ENCODE measurements at places on chromosomes 5 and 9. TPM values are rescaled to one million over a fixed set of nuclear protein-coding genes. Genes with fewer than 3 reads are reported as not detected.

Gene GCNT1
- total RNA-seq: 4.7 TPM

Gene CCL27
- not detected for total RNA-seq

Gene YTHDC2
- total RNA-seq: 100 TPM

Gene SPOCK1
- 70.7 TPM for total RNA-seq

Gene ARID3C
- 0.63 TPM for total RNA-seq

Gene HTR4
- 0.31 TPM for total RNA-seq

Gene SLCO6A1
- 0.31 TPM for total RNA-seq

Gene FBLL1
- total RNA-seq: 37.6 TPM

Gene PTGDS
- 11.9 TPM for total RNA-seq

Gene WNT8A
- not detected for total RNA-seq

Gene EQTN
- 8.1 TPM for total RNA-seq

Gene HDAC3
- 81.7 TPM for total RNA-seq

Gene BASP1
- total RNA-seq: 353 TPM

Gene SPDL1
- 25.7 TPM for total RNA-seq

Gene AQP7
- total RNA-seq: not detected

Gene PCDHB9
- total RNA-seq: 11.9 TPM

Gene RAI14
- total RNA-seq: 54.8 TPM

Gene MAP3K1
- total RNA-seq: 18.5 TPM

Gene SEC61B
- 38.5 TPM for total RNA-seq

Gene PCDHGC5
- 20.0 TPM for total RNA-seq

Gene CTNNAL1
- 14.7 TPM for total RNA-seq

Gene PIP5K1B
- 7.8 TPM for total RNA-seq

Gene PDLIM4
- 4.4 TPM for total RNA-seq

Gene GPR150
- not detected for total RNA-seq

Gene HSPB3
- 0.94 TPM for total RNA-seq

Gene TMEM171
- total RNA-seq: 0.94 TPM

Gene TOR4A
- 0.31 TPM for total RNA-seq

Gene PCDHGA12
- 26.9 TPM for total RNA-seq

Gene GALNT12
- total RNA-seq: 1.9 TPM

Gene SOX30
- not detected for total RNA-seq

Gene FBP2
- total RNA-seq: not detected

Gene LRRC70
- 8.5 TPM for total RNA-seq

Gene KIF4B
- total RNA-seq: 0.63 TPM

Gene CWC27
- total RNA-seq: 36.9 TPM

Gene PCDHA2
- total RNA-seq: 20.3 TPM

Gene SAPCD2
- total RNA-seq: 2.5 TPM

Gene PCDHB2
- total RNA-seq: 20.3 TPM

Gene RNF208
- total RNA-seq: 1.9 TPM

Gene TBC1D9B
- 75.1 TPM for total RNA-seq

Gene PCDHA3
- 32.6 TPM for total RNA-seq

Gene ETF1
- total RNA-seq: 60.4 TPM

Gene SHOC1
- not detected for total RNA-seq

Gene CCDC192
- total RNA-seq: not detected

Gene MXD3
- total RNA-seq: 10.3 TPM

Gene POU5F2
- total RNA-seq: 17.2 TPM

Gene RLN1
- total RNA-seq: 1.3 TPM

Gene PCDHB11
- 24.1 TPM for total RNA-seq

Gene LCN1
- total RNA-seq: not detected

Gene ACOT12
- 5.0 TPM for total RNA-seq
